ENCODE measurements at places on chromosomes 12 and 14.
A peak's percentile ranks its signal among the peaks of the same experiment; 100 is the strongest.

DNA sequence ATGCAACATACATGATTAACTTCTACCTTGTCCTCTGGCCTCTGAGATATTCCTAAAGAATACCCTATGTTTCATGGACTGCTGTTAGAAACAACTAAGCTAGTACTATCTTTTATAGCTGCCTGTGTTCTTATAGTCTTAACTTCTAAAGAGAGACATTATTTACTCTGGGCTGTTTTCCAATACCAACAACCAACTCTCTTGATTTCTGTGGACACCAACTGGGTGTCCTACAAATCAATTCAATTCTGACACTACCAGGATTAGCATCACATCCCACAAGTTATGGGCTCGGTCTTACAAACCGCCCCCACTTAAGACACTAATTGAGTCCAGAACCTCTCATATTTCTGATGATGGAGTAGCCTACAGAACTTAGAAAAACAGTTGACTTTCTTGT, 8.3 kb downstream of the XPOT start:
- DNase-seq, result no peak

DNA sequence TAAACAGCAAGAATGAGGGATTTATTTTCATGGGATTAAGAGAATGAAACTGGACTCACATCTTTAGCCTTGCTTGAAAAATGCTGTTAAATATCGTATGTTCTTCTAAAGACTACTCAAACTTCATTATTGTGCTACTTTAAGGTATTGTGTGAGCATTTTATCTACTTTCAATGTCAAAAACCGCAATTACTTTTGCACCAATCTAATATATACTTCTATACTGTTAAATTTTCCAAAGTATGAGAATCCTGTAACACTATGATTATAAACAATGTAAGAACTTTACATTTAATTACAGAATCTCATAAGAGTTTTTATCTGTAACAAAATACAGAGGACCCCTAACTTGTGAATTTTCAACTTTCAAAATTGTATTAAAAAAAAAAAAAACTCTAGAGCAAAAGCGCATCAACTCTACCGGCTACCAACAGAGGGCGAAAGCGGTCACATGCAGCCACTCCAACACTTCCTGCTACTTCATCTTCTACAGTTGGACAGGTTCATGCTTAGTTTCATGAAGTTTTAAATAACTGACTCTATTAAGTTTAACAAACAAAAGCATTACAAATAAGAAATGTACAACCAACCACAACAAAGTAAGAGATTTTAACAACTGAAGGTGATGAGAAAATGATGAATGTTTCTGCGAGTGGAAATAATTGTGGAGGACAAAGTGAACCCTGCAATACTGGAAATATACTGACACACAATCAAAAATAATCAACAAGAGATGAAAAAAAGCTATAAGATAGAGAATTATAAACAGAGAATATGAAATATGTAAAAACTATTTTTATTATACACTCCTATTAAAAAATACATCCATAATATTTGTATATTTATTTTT, 210.9 kb downstream of the MED13L start:
- DNase-seq, result peak; percentile 12

- DNase-seq, result no peak
These were observed 440.8 kb downstream of the EGLN3 start for GRCh38 chr14:33510063-33510481.

- no peak for DNase-seq
These were observed 57.2 kb downstream of the LRRC74A start for GRCh38 chr14:76883447-76883846.

- DNase-seq, result no peak
These were observed 367 bp upstream of the FRS2 start for GRCh38 chr12:69469854-69470188.

DNA sequence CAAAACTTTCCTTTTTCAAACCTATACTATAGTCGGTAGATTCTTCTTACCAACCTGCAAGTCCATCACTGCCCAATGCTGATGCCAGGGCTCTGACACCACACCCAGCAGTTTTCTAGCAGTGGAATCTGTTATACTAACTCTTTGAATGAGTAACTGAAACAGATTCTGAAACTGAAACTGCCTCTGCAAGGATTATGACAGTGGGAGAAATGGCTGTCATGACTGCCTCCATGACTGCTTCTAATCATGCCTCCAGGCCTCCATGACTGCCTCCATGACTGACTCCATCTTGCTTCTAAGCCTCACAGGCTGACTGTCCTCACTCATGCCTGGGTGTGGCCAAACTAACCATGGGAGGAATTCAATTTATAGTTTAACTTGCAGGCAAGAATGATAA, 29.4 kb upstream of the OXA1L start:
- DNase-seq, result no peak

GRCh38 chr14:49865431-49865859, 12.9 kb upstream of the NEMF start:
- DNase-seq, result peak; percentile 57

DNA sequence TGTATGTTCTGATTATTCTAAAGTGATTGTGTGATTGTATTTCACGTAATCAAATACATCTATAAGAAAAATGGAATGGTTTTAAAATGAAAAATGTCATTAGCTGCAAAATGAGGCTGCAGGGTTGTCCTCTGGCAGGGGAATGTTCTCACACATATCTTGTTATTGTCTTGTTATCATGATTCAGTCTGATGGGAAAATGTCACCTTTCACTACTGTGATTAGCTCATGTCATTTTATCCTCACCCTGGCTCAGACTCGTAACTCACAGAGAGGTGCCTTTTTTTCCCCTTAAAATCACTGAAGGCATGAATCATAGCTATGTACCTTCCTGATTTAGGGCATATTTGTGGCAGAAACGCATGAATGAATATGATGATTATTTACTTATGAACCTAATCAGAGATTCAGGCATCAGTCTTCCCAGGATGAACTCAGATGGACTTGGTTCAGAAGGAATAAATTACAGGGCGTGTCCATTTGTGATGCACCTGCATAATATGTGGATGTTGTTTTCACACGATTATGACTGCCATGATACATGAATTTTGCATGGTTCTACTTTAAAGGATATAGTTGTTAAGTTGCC, 1339.2 kb downstream of the AACS start:
- DNase-seq, result no peak

DNA sequence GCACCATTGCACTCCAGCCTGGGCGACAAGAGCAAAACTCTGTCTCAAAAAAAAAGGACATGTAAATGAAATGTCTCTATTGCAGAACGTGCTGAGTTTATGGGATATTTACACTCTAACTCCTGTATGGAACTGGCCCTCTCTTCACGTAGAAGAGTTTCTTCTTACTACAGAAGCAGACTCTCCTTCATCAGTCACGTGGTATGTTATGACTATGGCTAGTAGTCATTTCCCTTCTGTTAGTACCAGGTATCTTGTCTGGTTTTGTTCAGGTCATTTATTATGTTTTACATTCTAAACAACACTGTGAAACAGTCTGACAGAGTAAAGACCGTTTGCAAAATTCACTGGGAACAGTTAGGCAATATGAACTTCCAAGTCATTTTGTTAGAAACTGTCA, 20.3 kb downstream of the KNTC1 start:
- no peak for DNase-seq

GRCh38 chr12:23060161-23060560, 435.2 kb downstream of the ETNK1 start:
- DNase-seq, result no peak

DNA sequence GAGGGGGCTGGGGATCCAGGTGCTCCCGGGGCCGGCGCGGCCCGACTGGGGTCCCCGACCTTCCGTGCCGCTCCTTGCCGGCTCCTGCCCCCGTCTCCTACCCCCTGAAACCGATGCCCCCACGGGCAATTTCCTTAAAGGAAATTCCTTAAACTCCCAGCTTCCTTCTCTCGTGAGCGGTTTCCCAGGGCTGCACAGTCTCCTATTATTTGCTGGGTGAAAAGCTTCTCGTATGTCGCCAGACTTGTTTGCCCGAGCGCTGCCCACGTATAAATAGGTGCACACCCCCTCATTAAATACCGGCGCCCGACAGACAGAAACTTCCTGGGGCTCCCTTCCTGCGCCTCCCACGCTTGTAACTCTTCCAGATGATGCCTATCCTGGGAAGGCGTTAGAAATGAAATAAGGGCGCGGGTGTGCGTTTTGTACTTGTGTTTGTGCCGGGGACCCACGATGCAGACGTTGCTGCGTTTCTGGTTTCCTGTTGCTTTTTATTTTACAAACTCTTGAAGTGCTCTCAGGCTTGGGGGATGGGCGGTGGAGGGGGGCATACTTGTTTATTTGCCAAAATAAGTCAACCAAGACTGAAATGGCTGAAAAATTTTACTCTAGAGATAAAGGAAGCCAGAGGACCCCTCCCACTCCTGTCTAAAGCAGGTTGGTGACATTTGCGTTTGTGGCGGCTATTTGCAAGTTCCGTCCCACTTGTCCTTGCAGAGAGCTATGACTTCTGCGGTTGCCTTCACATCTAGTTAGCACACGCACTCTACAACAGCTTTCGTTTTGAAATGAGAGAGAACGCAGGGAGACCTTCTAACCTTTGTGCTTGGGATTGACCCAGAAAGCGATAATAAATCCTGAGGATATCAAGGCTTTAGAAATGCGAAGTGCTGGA, 1.0 kb downstream of the HIP1R start:
- no peak for DNase-seq

- no peak for DNase-seq
These were observed 68.5 kb upstream of the BEGAIN start for GRCh38 chr14:100655741-100656085.

- no peak for DNase-seq
These were observed 30.1 kb downstream of the MED13L start for GRCh38 chr12:116247377-116247776.

GRCh38 chr12:46407361-46407760, 34.8 kb upstream of the SLC38A2 start:
- DNase-seq, result no peak

GRCh38 chr14:88870777-88871176, 46.3 kb downstream of the TTC8 start:
- no peak for DNase-seq

DNA sequence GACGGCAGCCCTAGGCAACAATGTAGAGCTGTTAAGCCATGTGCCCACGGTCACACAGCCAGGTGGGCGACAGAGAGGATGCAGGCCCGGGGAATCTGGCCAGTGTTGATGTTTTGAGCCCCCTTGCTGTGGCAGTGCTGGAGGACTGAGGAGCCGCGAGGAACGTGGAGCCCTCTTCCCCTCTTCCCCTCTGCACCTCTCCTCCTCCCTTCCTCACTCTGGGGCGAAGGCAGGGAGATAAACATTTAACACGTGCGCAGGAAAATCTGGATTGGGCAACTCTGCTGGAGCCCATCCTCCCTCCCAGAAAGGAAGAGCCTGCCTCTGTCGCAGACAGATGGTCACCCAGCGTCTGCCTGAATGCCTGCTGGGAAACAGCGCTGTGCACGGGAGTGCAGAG, 376.8 kb downstream of the FUT8 start:
- no peak for DNase-seq

GRCh38 chr14:106417224-106418049, 891.1 kb downstream of the TMEM121 start:
- DNase-seq, result peak; percentile 70

GRCh38 chr14:50000380-50001150, 107.7 kb downstream of the ARF6 start:
- DNase-seq, result peak; percentile 65

- DNase-seq, result no peak
These were observed 134.6 kb downstream of the ESR2 start for GRCh38 chr14:64159588-64159987.

- DNase-seq, result no peak
These were observed 227.8 kb downstream of the ZFP36L1 start for GRCh38 chr14:68564826-68565759.

DNA sequence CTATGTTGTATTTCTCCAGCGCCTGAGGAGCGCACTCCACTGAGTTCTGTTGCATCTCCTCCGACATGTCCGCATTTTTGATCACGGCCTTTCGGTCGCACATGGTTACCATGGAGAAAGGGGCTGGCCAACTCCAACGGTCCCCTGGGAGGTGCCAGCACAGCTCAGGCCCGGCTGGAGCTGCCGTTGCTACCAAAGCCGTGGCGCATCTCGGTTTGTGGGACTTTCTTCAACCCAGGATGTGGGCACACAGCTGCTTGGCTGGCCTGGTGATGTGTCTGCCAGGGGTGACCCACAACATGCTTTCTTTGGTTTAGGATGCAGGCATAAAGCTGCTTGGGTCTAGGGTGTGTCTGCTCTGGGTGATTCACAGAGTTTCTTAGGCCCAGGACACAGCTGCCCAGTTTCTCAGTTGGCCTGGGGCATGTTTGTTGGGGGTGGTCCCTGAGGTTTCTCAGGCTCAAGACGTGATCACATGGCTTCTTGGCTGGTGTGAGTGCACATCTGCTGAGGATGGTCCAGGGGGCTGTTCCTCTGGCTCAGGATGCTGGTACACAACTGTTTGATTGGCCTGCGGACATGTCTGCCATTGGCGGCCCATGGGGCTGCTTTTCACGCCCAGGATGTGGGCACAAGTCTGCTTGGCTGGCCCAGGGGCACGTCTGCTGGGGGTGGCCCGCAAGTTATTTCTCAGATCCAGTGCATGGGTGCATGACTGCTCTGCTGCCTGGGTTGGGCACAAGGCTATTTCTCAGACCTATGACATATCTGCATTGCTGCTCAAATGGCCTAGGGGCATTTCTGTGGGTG, 25.9 kb upstream of the GTF2A1 start:
- DNase-seq, result no peak

GRCh38 chr12:111443586-111443985, 37.9 kb downstream of the SH2B3 start:
- DNase-seq, result no peak

GRCh38 chr12:106760184-106760531, 14.3 kb upstream of the RIC8B start:
- DNase-seq, result no peak
